ENCODE measurements at places on chromosomes 3 and 15.

- DNase-seq, result no peak
Observed at GRCh38 chr15:77999486-77999885, 78.0 kb downstream of the TBC1D2B start.

DNA sequence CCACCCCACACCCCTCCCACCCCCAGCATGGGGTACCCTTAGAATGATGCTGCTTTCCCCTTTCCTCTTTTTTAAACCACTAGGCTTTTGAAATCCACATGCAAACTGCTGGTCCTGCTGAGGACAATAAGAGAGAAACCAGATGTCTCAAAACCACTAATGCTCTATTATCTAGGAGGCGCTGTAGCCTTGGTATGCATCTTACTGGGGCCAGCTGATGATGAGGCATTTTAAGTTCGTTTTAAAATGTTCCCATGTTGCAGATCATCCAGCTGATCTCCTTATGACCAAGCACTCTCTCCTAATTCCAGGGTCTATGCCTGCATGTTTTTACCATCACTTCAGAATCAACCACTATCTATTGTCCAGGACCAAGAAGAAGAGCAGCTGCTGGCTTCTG, 1.3 kb downstream of the NME9 start:
- peak; percentile 51 for DNase-seq

- DNase-seq, result no peak
Observed at GRCh38 chr15:45291822-45292582, 40.0 kb downstream of the SLC28A2 start.

- no peak for DNase-seq
Observed at GRCh38 chr3:106345353-106346027, 476.7 kb upstream of the CBLB start.

DNA sequence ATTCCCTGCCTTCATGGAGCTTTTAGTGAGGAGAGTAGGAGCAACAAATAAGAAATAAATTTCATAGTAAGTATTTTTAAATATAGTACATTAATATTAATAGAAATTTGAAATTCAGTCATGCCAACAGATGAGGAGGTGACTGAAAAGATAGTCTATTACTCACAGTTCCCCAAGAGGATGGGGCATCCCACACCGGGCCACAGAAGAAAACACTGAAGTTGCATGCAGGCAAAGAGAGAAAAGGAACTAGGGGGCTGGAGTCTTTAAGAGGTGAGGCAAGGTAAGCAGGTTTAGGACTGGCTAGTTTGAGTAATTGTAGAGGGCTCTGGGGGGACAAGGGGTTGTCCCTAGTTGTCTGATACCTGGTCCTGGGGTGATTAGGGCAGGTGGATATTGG, 120.1 kb upstream of the UMPS start:
- no peak for DNase-seq

- no peak for DNase-seq
Observed at GRCh38 chr3:194707147-194707540, 21.5 kb downstream of the FAM43A start.

GRCh38 chr15:59203657-59204056, 3.0 kb upstream of the LDHAL6B start:
- DNase-seq, result no peak

DNA sequence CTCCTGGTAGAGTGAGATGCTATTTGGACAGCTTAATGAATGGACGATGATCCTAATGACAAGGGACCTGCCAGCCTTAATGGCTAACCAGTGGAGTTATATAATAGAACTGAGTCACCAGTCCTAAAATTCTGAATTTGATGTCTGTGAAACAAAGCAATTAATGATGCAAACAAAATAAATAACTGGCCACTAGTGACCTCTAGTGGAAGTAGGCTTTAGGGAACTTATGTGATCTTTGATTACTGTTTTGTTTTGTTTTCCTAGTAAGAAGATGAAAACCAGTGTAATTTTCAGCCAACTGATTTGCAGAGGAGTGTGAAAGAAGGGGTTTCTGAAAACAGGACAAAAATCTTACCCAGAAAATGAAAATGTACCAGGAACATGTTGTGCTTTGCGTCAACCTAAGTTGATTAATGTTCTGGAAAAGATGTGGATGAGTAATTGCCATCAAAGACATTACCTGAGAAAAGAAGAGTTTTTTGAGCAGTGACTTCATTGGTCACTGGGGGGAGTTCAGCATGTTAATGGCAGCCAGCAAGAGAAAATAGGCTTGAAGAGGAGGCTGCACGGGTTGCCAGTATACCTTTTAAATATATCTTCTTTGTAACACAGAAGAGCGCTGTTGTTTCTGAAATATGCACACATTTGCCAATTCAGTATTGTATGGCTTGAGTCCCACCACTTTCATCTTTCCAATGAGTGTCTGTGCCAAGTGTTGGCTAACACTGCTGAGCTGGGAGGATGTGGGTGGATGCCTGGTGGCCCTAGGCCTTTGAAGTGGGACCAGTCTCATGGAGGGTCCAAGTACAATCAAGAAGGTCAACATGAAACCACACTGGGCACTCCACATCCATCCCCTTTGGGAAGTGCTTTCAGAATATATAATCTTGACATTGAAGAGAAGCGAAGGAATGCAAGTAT, 9.3 kb downstream of the VEPH1 start:
- peak; percentile 69 for DNase-seq

GRCh38 chr15:72163719-72164118, 33.9 kb downstream of the GRAMD2A start:
- DNase-seq, result no peak

DNA sequence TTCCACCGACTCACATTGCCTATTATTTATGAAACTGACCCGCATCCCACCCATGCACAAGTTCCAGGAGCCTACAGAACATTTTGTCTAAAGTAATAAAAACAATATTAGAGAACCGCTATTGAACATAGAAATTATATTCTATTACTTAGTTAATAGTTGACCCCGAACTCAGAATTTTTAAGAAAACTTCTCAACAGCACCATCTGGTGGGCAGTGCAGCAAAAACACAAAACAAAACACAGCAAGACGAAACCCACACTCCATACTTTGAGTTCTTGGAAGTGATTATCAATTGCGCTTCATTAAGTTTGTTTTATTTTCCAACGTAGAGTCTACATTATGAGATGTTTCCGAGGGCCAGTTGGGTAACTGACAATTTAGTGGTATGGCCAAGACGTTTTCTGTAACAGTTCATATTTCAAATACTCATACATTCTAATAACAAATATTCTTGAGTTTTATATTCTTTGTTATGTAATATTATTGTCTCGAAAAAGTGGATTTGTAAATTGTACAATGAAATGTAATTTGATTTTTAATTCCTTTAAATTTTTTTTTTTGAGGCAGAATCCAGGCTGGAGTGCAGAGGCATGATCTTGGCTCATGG, 24.0 kb upstream of the C3orf70 start:
- peak; percentile 68 for DNase-seq

- no peak for DNase-seq
Observed at GRCh38 chr15:64642875-64643274, 132.5 kb downstream of the RBPMS2 start.

Data from GM23338 (cell line).